ENCODE measurements at places on chromosomes 12 and 14.

DNA sequence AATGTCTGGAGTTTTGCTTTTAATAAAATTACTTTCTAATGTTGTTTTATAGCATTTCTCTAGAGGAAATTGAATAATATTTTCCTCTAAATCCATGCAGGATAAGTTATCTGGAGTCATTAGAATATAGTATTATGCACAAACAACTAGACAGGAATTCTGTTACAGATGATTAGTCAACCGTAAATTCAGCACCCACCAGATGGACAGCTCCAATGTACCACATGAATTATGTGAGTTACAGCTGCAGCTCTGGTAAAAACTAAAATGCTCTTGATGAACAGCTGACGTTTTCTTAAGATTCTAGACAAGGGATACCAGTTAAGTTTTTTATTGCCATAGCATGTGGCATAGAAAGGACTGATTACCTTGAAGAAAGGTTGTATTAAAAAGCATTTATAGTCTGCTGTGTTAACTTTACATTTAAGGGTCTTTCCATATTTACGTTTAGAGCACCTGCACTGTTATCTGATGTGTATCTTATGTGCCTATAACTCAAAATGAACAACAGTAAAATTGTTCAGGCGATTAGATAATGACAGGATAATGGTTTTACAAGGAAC is 321.4 kb upstream of the LRFN5 start:
- DNase-seq, result no peak

- DNase-seq, result no peak
Measured at GRCh38 chr12:23887055-23887835, 62.2 kb downstream of the SOX5 start.

GRCh38 chr12:48050174-48050573 is 45.9 kb upstream of the COL2A1 start:
- DNase-seq, result no peak

- DNase-seq, result no peak
Measured at GRCh38 chr12:92987846-92988621, 58.9 kb upstream of the EEA1 start.

- peak; percentile 98 for DNase-seq
Measured at GRCh38 chr14:68548194-68549076, 244.4 kb downstream of the ZFP36L1 start.

GRCh38 chr14:64758691-64759554 is 54.7 kb downstream of the PLEKHG3 start:
- peak; percentile 91 for DNase-seq

DNA sequence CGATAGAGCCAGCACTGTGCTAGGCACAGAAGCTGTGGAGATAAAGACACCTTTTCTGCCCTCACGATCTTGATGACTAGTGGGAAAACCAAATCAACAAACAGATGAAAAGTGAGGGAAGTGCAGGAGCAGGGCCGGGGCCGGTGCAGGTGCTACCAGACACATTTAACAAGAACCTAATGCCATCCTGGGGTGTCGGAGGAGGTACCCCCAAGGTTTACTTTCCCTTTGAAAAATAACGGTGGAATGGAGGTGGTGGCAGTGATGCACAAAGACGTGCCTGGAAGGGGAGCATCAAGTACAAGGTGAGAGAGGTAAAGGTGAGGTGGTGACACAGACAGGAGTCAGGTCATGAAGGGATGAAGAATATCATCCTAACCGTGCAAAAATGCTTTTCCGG is 22.1 kb downstream of the SLC6A13 start:
- no peak for DNase-seq

GRCh38 chr14:90733139-90733808 is 83.0 kb downstream of the TTC7B start:
- DNase-seq, result no peak

GRCh38 chr12:29232086-29232485 is 83.0 kb downstream of the FAR2 start:
- no peak for DNase-seq

DNA sequence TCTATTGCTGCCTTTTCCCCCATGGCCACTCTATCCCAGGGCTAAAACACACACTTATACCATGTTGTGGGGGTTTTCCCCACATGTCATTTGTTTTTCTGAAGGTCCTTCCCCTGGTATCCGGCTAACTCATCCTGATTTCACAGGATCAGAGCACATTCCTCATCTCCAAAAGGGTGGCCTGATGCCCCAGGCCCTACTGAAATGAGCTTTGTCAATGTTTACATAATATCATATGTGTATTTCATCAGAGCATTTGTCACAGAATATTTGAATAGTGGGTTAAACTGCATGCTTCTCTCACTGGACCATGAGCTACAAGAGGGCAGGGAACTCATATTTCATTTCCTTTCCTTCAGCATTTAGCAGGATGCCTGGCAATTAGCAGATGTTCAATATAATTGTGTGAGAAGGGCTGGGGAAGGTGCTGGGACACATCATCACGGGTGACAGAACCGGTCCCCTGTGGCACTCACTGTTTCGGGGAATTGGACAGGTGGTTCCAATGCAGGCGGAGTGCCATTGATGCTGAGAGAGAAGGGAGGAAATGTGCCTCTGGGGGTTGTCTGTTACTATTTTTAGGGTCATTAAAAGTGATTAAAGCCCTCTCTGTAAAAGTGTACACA is 26.8 kb downstream of the EMP1 start:
- peak; percentile 97 for DNase-seq

GRCh38 chr14:21894003-21894897 is 220.6 kb upstream of the OR4E1 start:
- DNase-seq, result no peak

DNA sequence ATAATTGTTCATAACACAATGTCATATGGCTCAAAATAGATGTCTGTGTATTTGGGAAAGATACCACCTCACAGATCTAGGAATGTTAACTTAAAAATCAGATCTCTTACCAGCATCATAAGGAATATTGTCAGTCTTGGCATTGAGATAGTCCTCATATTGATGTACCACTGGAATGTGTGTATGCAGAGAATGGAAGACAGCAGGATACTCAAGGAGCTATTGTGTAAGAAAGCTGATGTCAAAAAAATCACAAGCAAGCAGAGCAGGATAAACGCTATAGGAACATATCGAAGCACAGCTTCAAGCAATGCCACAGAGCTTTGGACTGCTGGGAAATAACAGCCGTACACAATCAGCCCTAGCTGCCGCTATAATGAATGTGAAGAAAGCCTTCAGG is 45.1 kb upstream of the GRIN2B start:
- DNase-seq, result no peak

DNA sequence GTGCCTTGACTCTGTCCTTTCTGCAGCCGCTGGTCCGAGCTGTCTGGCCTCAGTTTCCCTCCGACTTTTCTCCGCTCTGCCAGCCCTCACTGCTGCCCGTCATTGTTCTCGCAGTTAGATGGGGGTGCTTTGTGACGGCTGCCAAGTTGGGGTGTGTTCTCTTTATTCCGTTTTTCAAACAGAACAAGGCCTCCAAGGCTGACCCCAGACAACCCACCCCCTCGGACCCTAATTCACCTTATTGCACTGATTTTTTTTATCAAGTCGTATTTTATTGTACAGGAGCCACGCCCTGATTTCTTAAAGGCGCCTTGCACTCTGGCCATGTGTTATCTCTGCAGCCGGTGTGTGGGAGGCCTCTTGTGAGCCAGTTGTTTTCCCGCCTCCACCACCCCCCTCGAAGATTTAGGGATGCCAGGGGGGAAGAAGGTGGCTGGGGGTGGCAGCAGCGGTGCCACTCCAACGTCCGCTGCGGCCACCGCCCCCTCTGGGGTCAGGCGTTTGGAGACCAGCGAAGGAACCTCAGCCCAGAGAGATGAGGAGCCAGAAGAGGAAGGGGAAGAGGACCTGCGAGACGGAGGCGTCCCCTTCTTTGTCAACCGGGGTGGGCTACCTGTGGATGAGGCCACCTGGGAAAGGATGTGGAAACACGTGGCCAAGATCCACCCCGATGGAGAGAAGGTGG is 1.3 kb downstream of the VASH1 start:
- no peak for DNase-seq

GRCh38 chr12:11663130-11663529 is 13.7 kb downstream of the ETV6 start:
- DNase-seq, result no peak

GRCh38 chr12:27780612-27781408 is 774 bp upstream of the MANSC4 start:
- DNase-seq, result peak; percentile 41

GRCh38 chr12:54047160-54047963 is 6.3 kb upstream of the HOXC4 start:
- DNase-seq, result no peak

- peak; percentile 15 for DNase-seq
Measured at GRCh38 chr14:63249092-63249491, 44.8 kb downstream of the RHOJ start.

- peak; percentile 31 for DNase-seq
Measured at GRCh38 chr12:30978639-30979038, 52.1 kb downstream of the TSPAN11 start.

GRCh38 chr14:89484051-89484844 is 67.2 kb upstream of the FOXN3 start:
- no peak for DNase-seq

GRCh38 chr14:99876406-99876805 is 83.2 kb downstream of the EML1 start:
- no peak for DNase-seq

- DNase-seq, result no peak
Measured at GRCh38 chr14:99346470-99347080, 74.6 kb upstream of the BCL11B start.

DNA sequence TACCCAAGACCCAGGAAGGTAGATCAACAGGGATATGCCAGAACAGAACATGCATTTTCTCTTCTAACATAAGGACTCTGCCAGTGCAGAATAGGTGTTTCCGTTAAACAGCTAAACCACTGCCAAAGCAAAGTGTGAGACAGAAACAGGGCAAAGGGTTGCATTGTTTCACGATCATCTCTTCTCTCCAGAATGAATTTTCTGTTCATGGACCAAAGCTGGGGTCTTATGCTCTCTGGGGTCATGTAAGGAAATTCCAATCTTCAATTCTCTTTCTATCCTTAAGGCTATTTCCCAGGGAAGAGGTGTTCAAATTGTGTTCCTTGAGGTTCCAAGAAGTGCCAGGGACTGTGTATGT is 10.9 kb downstream of the PSMB5 start:
- no peak for DNase-seq

DNA sequence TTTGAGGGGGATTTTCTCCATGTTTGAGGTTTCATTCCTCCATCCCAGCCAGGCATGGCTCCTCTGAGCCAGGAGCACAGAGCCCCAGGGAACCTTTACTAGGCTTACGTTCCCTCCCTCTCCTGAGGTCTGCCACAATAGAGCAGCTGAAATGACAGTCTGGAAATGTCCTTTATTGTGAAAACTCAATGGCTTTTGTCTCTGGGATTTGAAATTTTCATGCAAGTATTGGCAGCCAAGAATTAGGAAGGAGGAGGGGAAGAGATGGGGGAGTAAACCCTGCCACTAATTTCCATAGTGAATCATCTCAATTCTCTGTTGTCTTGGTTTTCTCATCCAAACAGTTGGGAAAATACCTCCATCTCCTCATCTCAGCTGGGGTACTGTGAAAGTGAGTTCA is 2.6 kb upstream of the PLEKHG3 start:
- no peak for DNase-seq

DNA sequence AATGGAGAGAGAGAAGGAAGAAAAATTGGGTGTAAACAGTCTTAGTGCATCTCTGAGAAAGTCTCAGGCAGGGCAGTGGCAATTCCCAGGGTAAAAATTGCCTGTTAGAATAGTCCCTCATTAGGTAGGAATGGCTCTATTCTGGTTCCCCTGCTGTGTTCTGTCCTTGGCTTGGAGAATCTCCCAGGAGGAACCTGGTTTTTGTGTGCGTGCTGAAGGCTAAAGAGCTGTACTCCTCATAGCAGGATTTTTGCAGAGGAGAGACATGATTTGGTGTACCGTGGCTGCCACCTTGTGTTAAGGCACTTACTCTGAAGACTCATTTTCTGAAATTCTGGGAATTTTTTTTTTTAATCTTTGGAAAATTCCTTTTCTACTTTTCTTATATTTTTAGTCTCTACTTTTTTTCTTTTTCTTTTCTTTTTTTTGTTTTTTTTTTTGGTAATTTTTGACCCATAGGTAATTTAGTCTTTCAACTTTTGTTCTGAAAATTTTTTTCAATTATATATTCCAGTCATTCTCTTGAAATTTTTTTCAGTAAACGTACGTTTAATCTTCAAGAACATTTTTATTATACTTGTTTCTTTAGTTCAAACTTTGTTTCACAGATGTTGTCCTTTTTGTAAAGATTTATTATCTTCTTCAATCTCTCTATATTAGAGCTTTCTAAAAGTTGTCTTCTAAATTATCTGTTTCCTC is 63.8 kb downstream of the FBXO33 start:
- peak; percentile 82 for DNase-seq

GRCh38 chr12:46111715-46112114 is 121.3 kb upstream of the SCAF11 start:
- DNase-seq, result no peak

- peak; percentile 79 for DNase-seq
Measured at GRCh38 chr12:27635349-27635972, 60.8 kb upstream of the REP15 start.

- DNase-seq, result peak; percentile 52
Measured at GRCh38 chr14:92850492-92850891, 56.4 kb downstream of the GOLGA5 start.

DNA sequence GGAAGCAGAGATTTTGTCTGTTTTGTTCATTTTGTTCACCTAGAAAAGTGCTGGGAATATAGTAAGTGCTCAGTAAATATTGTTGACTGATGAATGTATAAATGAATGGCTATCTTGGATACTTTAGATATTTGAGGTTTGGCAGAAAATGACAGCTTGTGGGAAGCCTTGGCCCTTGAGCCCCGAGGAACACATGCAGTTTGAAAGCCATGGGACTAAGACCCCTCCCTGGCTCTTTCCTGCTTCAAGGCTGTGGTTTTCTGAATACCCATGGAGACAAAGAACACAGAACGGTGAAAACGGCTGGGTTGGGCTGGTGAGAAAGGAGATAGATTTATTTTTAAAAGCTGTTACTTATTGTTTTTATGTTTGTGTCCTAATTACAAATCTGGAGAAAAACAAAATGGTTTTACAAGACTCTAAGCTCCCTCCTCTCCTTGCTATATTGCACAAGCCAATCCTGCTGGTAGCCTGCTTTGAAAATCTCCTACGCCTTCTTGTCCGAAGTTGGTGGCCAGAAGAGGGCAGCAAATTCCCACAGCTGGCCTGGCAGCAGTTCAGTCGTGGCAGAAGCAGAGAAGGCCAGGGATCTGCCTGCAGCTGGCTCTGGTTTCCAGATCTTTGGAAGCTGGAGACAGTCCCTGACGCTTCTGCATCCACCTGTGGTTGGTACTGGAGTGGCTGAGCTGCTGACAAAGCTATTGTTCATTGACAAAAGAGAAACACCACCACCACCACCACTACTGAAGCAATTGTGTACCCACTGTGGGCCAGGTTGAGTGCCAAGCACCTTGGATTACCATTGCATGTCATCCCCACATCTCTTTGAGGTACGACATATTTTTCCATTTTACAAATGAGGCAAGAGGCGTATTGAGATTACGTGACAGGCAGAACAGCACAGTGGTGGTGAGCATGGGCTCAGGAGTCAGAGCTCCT is 5.2 kb upstream of the KRT85 start:
- DNase-seq, result peak; percentile 77

- no peak for DNase-seq
Measured at GRCh38 chr12:57210926-57211692, 5.5 kb upstream of the NXPH4 start.

GRCh38 chr14:101442451-101442850 is 118.8 kb upstream of the DIO3 start:
- no peak for DNase-seq

GRCh38 chr12:132651444-132652100 is 33.0 kb downstream of the P2RX2 start:
- DNase-seq, result no peak
